Activated effector memory CD4-positive, alpha-beta T cell treated with Interleukin-2 at 50 U/mL for 16 hours (primary cell): ENCODE measurements at places on chromosomes 4 and X.

GRCh38 chr4:121951521-121952110 lies at the start of gene TRPC3:
TRPC3 (minus strand) TSS chr4:121952060; CDS start chr4:121951680, 380 bp downstream.
- DNase-seq = peak; percentile 11

DNA sequence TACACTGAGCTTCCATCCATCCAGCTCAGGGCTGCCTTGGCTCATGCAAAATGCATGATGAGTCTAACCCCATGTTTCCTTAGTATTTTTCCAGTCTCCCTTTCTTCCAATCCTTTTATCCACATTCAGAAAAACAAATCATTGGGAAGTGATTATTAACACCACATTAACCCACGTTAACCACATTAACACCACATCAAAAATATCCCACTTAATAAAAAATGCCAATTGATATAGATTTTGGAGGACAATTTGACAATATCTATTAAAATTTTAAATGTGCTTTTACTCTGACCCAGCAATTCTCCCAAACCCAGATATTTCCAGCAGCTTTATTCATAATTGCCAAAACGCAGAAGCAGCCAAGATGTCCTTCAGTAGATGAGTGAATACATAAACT lies 75.6 kb upstream of the SRD5A3 start:
- no peak for DNase-seq

DNA sequence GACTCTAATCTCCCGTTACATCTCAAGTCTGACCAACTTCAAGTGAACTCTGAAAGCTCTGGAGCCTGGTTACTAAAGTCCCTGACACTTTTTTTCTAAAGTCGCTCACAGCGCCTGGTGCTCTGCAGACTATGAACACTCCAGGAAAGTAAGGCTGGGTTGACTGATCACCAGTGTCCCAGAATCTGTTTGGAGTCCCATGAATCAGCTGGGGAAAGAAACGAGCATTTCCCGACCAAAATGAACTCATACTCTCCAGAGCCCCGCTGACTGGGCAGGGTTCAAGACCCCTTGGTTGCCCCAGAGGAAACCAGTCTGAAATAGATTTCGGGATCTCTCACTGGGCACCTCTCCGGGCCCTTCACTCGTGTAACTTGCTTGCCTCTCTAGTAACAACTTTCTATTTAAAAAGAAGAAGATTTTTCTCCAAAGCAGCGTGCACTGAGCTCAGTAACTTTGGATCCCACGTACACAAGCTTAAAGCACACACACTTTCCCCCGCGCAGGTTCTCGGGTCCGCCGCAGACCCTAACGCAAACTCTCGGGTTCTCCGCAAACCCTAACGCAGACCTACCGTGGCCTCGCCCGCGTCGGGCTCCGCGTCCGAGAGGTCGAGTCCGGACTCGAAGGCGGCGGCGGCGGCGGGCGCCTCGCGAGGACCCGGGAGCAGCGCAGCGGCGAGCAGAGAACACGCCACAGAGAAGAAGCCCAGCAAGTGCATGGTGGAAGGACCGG lies 964 bp downstream of the VEGFC start:
- DNase-seq = no peak

- no peak for DNase-seq
These were observed 58.9 kb downstream of the TLR10 start for GRCh38 chr4:38723726-38724474.

GRCh38 chrX:41025926-41026701 lies 59.1 kb upstream of the USP9X start:
- DNase-seq = no peak

DNA sequence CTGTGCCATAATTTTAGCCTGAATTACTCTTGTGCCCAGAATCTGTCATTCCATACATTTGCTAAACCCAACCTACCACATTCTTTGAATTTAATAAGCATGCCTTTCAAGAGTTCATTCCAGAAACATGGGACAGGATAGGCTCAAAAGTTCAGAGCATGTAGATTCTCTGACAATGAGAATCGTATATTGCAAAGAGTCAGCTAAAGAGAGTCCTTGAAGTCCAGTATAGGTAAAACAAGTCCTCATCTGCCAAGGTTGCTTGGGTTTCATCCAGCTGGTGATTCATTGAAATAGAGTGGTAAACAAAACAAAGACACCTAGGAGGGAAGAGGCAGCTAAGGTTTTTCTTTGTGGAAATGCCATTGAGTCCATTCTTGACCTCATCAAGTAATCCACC lies 249.3 kb upstream of the DIPK2B start:
- DNase-seq = no peak

DNA sequence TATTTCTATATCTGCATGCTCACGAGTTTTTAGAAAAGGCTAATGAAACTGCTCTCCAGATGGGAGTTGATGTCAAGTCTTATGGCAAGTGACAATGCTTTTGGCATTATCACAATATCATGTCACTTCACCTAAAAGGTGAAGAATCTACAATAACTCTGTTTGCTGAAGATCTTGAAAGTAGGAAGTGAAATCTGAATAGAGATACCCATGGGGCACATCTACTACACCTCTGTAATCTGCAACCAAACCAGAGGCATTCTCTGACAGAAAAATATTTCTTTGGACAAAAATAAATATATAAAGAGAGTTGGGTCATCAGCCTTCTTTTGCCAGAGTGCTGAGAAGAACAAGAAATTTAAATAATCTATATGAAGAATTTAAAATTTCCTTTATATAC lies 3.9 kb upstream of the VAMP7 start:
- no peak for DNase-seq

- no peak for DNase-seq
These were observed 33.3 kb upstream of the GALNT7 start for GRCh38 chr4:173135241-173135847.

GRCh38 chr4:177302371-177303100 lies 7.1 kb upstream of the NEIL3 start:
- DNase-seq = no peak

- no peak for DNase-seq
These were observed 273.5 kb upstream of the FAM241A start for GRCh38 chr4:111871802-111872201.

GRCh38 chr4:8294036-8294435 lies 24.5 kb downstream of the HTRA3 start:
- DNase-seq = no peak

GRCh38 chr4:177041356-177041755 lies 248.6 kb upstream of the VEGFC start:
- DNase-seq = no peak

GRCh38 chr4:118338981-118339765 lies 13.6 kb downstream of the PRSS12 start:
- DNase-seq = no peak

- no peak for DNase-seq
These were observed 76.4 kb upstream of the FUNDC1 start for GRCh38 chrX:44619039-44619438.

DNA sequence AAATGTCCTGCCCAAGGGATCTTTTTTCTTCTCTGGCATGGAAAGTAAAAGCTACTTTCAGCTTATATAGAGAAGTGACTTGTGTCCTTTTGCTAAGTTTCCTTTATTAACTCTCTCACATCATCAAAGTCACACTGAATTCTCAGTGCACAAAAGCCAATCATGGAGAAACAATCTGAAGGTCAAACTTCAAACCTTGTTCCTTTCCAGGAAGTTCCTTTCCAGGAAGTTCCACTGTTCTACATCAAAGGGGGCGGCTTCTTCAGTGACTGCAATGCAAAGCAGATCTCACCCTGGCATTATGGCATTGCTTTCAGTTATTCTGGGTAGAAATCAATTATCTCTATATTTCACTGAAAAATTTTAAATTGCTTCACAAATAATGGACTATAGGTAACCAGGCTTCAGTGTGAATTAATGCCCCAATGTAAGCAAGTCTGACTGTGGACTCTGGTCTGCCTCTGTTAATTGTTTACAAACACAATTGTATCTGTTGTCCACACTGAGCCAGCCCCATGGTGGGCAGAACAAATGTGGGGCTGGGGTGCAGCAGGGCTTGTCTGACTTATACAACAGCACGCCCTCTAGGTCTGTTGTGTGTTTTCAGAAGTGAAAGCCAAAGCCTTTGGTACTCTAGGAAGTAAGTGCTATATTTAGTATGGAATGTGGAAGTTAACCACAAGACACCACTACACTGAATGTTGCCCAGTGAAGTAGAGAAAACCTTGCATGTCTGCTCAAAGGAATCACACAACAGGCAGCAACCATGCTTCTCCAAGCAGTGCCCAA lies 98.8 kb downstream of the CDS1 start:
- no peak for DNase-seq
